NCI-H1436 treated with DMSO at 0.1 percent for 48 hours (cell line): ENCODE measurements at places on chromosomes 7 and 10.

DNA sequence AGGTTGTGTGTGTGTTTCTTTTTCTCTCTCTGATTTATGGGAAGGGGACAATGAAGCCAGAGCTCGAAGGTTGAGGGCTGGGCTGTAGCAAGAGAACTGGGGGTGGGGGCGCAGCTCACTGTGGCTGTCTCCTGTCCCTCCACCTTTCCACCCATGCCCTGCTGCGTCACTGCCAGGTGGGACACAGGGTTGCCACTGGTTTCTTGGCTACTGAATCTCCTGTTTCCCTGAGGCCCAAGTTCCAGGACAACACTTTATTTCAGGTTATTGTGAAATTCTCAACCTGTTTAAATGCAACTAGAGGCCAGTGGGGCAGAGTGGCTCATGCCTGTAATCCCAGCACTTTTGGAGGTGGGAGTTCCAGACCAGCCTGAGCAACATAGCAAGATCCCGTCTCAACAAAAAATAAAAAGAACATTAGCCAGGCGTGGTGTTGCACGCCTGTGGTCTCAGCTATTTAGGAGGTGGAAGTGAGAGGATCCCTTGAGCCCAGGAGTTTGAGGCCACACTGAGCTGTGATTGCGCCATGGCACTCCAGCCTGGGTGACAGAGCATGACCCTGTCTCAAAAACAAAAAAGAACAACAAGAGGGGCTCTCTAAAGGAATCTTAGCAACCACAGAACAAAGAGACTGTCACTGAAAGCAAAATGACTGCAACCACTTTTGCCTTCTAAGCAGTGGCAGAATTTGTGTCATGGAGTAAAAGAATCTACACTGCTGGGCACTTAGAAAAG lies 22.6 kb downstream of the TBATA start:
- no peak for DNase-seq

DNA sequence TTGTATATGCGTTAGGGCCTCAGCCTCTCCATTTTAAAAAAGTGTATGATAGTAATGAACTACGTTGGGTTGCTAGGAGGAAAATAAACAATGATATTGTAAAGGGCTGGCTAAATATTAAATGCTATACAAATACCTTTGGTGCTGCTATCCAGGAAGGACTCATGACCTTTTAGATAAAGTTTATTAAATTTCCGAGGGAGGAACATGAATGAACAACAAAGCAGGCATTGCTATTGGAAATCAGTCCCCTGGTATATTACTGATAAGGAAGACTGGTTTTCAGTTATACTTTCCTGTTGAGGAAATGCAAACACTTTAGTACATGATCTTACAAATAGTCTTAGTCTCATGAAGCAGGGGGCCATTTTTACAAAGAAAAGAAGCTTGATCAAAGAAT lies 17.2 kb upstream of the AGR2 start:
- no peak for DNase-seq

- DNase-seq, result no peak
Observed at GRCh38 chr7:128121711-128122530, 90.7 kb upstream of the LRRC4 start.

DNA sequence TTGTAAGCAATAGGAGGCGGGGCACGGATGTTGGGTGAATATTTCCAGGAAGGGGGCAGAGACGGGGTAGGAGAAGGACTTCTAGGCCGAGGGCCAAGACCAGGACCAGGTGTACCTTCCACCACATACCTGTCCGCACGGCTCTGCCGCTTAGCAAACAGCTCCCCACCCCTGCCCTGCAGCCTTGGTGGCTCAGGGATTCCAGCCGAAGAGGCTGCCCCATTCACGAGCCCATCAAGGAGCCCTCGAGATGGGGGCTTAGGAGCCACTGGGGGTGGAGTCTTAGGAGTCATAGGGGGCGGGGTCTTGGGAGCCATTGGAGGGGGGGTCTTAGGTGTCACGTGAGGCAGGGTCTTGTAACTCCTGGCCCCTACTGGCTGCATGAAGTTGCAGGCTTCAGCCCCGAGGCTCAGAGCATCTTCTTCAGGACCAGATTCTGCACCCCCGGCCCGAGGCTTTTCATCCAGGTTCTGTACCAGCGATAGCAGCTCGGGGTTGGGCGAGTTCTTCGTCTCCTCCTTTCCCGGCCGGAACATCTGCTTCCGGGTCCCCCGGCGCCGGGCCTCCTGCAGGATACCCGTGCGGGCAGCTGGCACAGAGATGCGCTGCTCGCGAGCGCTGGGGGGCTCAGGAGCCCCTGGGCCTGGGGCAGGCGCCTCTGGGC lies 6.1 kb upstream of the MYOZ1 start:
- DNase-seq, result peak; percentile 18

DNA sequence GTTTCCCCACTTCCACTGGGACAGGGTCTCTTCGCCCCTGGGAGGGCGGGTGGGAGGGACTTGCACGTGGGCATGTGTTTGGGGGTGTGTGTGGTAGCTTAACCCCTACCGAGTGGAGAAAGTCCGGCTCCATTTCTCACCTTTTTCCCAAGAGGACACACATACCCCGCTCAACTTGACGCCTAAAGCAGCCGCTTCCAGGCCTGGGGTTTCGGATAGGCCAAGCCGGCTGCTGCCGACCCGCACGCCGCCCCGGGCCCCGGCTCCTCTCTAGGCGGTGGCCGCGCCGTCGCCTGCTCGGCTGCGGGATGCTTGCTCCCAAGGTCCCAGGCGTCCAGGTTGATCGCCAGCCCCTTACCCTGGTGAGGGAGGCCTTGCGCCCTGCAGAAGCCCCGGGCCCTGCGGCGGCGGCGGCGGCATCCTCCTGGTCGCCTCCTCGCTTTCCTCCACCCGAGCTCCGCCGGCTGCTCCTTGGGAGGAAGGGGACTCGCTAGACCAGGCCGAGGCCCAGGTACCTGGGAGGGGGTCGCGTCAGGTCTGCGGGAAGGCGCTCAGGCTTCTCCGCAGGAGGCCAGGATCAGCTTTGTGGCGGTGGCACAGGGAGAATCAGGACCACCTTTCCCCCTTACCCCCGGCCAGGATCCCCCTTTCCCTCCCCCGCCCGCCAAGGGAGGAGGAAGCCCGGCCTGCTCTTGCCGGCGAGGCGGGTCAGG lies 3.2 kb upstream of the GATA3 start:
- DNase-seq, result no peak

DNA sequence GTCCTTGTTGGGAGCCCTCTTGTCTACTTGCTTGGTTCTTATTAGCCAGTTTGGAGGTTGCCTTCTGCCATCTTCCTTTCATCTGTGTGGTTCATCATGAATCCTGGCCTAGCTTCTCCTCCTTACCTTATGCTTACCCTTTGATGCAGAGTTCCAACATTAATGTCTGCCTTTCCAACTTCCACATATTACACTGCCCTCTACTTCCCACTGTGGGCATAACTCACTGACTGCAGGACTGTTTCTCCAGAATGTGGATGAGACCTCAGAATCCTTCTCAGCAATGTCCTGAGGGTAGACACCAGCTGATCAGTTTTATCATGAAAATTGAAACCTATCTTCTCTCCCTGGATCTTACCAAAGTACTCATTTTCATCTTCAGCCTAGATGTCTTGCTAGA lies 491.0 kb downstream of the LRMDA start:
- no peak for DNase-seq

DNA sequence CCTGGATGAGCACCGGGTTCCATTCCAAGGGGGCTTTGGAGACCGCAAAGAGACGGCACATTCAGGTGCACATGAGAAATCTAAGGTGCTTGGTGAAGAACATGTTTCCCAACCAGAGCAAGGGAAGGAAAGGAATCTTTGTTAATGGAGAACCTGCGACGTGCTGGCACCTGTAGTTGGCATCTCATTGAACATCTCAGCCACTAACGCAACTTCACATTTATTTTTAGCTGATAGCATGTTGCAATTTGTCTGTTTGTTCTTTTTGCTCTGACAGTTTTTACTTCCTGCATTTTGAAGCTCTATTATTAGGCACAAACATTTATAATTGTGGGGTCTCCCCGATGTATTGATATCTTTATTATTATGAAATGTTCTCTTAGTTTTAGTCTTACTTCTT lies 316.7 kb downstream of the TCERG1L start:
- DNase-seq, result no peak

- no peak for DNase-seq
Observed at GRCh38 chr10:100829097-100829870, 83.5 kb upstream of the SLF2 start.

DNA sequence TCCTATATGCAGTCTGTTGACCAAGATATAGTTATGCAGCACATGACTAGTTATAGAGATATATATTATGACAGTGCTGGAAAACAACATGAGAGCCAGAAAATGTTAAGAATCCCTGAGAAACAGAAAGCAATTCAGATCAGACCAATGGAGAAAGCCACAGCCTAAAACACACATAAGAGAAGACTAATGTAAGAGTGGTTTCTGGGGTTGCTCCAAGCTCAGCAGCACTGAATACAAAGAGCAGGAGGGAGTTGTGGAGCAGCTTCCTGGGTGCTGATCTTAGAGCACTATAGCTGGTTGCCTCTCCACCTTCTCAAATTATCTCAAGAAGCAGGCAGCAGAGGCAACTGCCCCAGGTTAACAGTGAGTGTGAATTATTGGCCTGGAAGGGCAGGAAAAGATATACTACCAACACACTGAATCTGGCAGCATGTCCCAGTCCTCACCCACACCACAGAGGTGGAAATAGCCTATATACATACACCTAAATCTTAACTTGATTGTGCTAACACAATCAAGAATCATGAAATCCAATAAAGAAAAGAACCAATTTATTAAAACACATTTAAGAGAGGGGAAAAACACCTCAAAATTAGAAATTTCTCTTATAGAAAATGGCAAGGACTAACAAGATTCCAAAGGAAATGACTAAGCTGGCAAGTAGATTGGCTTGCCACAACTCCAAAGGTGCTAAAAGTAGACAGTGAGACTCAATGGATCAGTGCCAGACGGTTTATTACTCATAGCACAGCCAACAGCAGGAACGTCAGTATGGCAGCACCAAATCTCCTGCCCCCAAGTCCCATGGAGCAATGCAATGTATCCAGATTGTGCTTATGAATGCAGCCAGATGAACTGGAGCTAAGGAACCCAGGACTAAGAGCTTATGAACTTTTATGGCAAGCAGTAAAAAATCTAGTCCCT lies 5.1 kb downstream of the PTTG1IP2 start:
- no peak for DNase-seq

DNA sequence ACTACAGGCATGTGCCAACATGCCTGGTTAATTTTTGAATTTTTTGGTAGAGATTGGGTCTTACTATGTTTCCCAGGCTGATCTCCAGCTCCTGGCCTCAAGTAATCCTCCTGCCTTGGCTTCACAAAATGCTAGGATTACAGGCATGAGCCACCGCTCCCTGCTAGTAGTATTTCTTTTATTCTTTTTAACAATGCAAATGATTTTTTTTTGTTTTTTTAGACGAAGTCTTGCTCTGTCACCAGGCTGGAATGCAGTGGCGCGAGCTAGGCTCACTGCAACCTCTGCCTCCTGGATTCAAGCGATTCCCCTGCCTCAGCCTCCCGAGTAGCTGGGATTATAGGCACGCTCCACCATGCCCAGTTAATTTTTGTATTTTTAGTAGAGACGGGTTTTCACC lies 58.1 kb downstream of the SVIL start:
- no peak for DNase-seq

GRCh38 chr7:114940220-114940619 lies 18.3 kb downstream of the MDFIC start:
- no peak for DNase-seq

- DNase-seq, result no peak
Observed at GRCh38 chr7:102236592-102237287, 49.9 kb upstream of the SH2B2 start.

- DNase-seq, result no peak
Observed at GRCh38 chr10:52662256-52662655, 110.3 kb downstream of the MBL2 start.

DNA sequence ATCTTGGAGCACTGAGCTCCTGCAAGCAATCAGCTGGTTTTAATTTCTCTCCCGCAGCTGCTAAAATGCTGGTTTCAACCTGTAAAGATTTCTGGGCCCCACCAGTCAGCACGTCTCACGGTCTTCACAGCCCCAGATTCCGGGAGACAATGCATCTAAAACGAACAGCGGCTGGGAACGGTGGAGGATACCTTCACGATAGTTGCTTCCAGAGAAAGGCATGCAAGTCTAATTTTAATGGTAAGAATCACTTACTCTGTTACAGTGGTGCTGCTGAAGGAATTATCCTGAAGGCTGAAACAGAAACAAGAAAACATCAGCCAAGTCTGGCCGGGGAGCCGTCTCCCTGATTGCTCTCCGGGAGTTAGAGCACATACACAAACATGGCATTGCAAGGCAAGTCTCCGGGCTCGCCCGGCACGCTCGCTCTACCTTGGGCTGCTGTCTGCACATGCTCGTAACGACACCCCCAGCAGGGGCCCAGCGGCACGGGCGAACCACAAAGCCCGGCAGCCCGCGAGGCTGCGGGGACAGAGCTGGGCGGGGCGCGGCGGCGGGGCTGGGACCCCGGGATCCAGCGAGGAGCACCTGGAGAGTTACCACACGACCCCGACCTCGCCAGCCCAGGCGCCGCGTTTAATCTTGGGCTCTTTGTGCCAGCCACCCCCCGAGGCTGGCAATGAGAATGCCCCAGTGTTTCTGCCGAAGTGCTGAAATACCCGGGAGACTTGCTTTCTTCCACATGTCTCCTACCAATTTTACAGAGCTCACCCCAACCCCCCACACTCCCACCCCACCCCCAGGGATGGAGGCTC lies at the start of gene FAM13C:
Gene FAM13C (minus strand): TSS at position 406 of the 815 bp plus-strand sequence. CDS start 89 bp downstream, at position 317.
- DNase-seq, result no peak

- peak; percentile 2 for DNase-seq
Observed at GRCh38 chr10:64041185-64041988, 520.2 kb downstream of the REEP3 start.

DNA sequence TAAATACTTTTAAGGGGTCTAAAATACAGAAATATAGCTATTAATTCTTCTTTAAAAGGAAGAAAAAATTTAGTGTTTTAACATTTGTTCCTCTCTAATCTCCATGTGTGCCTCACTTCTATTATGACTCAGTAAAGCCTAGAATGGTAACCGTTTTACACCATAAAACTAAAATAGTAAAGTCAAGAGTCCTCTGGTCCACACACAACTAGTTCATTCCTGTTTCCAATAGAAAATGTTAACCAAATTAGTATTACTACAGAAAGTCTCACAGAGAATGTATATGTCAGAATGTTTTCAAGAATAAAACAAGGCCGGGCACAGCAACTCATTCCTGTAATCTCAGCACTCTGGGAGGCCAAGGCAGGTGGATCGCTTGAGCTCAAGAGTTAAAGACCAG lies 55.8 kb downstream of the CNOT4 start:
- DNase-seq, result no peak

- no peak for DNase-seq
Observed at GRCh38 chr7:16034353-16034752, 347.9 kb upstream of the MEOX2 start.

GRCh38 chr10:60338786-60339185 lies 50.9 kb downstream of the ANK3 start:
- no peak for DNase-seq
